ENCODE measurements at places on chromosomes 1 and 21.

- no peak for DNase-seq
Measured at GRCh38 chr1:63891060-63891690, 117.4 kb downstream of the ROR1 start.

DNA sequence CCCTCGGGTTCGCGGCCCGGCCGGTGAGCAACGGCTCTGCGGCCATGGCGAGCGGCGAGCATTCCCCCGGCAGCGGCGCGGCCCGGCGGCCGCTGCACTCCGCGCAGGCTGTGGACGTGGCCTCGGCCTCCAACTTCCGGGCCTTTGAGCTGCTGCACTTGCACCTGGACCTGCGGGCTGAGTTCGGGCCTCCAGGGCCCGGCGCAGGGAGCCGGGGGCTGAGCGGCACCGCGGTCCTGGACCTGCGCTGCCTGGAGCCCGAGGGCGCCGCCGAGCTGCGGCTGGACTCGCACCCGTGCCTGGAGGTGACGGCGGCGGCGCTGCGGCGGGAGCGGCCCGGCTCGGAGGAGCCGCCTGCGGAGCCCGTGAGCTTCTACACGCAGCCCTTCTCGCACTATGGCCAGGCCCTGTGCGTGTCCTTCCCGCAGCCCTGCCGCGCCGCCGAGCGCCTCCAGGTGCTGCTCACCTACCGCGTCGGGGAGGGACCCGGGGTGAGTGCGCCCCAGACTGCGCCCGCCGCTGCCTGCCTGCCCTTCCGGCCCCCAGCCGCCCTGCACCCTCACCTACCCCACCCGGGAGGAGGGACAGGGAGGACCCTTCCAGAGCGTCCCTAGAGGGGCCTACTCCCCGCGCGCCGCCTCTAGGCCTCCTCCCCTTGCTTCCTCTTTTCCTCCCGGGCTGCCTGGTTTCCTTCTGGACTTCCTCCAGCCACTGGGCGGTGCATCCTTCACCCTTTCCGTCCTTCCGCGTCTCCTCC lies at the start of gene RNPEP:
Gene RNPEP (plus strand): TSS at position 26 of the 757 bp plus-strand sequence. CDS start 19 bp downstream, at position 45.
- DNase-seq, result peak; percentile 33

- no peak for DNase-seq
Measured at GRCh38 chr21:36671836-36672235, 27.1 kb upstream of the SIM2 start.

- DNase-seq, result peak; percentile 28
Measured at GRCh38 chr21:15080526-15080925, 15.7 kb upstream of the NRIP1 start.

GRCh38 chr1:25727635-25728286 lies 72.2 kb upstream of the SELENON start:
- no peak for DNase-seq

GRCh38 chr1:246506674-246507481 lies at the start of gene SMYD3:
TSS of gene SMYD3 (minus strand) at chr1:246507279.
- peak; percentile 32 for DNase-seq

- DNase-seq, result no peak
Measured at GRCh38 chr1:26498894-26499293, 26.7 kb downstream of the HMGN2 start.

Data from NCI-H748 treated with DMSO at 0.1 percent for 48 hours (cell line).